ENCODE measurements at places on chromosomes 13 and 19.

DNA sequence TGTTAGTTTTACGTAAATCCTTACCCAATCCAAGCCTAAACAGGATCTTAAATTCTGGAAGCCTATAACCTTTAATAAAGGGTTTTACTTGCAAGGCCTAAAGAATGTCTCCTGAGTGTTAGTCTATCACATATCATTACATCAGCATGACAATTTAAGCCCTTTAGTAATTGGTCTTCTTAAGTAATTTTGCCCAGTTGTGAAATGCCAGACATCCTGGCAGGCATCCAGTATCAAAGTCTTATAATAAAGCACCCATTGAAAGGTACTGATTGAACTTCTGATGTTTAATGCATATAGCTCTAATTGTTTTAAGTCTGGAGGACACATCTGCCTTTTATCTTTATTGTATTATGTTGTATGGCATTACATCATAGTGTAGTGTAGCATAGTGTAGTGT lies 1078.9 kb downstream of the SLITRK1 start:
- no peak for DNase-seq

DNA sequence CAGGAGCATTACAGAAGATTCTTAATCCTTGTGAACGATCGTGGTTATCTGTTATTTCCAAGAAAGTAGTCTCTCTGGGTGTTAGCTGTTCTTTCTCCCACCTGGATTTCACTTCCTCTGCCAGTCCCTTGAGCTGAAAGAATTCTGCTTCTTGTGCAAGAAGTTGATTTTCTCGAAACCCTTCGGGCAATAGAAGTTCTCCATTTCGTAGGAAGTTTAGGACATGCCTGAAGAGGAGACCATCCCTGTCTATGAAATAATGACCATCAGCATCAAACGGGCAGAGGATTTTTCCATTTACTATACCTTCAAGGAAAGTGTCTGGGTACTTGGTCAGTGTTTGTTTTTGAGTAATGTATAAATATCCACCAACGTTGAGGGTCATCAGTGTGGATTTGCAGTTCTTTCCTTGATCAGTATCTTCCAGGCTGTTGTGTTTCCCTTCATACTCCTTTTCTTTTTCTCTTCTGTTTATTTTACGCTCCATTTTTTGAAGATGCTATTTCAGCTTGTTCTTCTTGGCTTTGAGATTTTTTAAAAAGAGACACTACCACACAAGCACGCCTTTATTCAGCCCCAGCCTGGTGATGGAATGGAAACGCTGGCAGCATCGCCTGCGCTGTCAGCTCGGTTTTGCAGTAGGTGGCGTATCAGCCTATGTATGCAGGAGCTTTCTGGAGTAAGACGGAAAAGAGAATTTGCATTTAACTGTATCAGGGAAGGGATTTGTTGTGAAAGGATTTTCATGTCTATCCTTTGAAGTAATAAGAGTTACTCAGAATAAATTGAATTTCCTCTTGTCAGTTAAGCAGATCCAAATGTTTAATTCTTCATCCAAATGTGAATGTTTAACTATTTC lies 6.5 kb downstream of the KCTD4 start:
- no peak for DNase-seq

DNA sequence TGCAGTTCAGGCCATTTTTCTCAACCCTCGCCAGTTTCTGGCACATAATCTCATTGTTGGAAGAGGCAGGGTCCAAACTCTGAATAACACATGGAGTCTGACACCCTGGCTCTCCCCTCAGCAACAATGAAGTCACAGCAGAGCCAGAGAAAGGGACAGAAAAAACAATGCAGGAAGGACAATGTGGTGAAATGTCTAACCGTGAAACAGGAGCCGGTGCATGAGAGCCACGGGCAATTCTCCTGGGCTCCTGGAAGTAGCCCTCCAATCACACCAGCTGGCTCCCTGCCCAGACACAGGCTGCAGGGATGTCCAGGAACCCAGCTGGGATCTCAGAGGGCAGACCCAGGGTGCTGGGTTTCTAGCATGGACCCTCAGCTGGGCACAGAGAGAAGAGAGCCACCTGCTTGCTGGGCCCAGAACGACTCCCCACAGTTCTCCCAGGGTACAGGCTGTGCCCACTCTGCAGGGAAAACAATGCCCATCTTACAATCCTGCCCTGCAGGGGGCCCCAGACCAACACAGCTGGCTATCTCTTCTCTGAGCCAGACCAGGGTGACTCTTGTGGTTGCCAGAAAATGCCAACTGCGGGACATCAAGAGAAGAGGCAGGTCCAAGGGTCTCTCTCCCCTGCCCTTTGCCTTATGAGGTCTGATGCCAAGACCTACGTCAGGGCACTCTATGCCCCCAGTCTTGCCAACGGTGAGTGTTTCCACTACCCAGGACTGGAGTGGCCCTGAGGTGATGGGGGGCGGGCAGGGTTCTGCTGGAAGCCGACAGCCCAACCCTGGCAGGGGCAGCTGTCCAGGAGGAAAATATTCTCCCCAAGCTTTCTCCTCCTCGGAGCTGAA lies 64.5 kb downstream of the CEBPG start:
- DNase-seq = no peak

- DNase-seq = no peak
Measured at GRCh38 chr19:10193790-10194499, 808 bp downstream of the DNMT1 start.

GRCh38 chr19:30695171-30695875 lies 323.1 kb downstream of the ZNF536 start:
- no peak for DNase-seq

GRCh38 chr13:52195401-52195837 lies 36.0 kb upstream of the NEK3 start:
- DNase-seq = no peak

DNA sequence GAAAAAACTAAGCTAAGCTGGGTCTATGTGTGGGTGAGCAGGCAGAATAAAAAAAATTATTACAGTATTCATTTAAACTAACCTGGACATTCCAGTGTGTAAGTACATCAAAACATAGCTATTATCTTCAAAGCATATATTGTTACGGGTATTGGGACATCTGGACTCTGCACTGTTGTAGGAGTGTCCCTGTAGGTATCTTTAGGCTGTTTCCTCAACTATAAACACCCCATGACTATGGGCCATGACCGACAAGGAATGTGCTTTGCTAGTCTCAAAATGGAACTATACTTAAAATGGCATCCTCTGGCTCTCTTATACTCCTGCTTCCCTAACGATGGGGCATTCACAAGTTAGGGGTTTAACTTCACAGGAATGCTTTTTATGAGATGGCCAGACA lies 3.4 kb downstream of the SCGB2B2 start:
- no peak for DNase-seq

DNA sequence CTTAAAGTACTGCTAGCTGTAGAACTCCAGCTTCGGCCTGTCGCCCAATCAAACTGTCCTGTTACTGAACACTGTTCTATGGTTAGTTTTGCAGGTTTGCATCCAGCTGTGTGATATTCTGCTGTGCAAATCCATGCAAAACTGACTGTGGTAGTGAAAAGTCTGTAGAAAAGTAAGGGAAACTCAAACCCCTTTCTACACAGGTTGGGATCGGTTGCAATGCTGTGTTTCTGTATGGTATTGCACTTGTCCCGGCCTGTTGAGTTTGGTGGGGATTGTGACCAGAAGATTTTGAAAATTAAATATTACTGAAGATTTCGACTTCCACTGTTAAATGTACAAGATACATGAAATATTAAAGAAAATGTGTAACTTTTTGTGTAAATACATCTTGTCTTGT lies 3.6 kb downstream of the MIR17HG start:
- DNase-seq = no peak

GRCh38 chr19:3959766-3960131 lies 11.2 kb downstream of the DAPK3 start:
- no peak for DNase-seq

DNA sequence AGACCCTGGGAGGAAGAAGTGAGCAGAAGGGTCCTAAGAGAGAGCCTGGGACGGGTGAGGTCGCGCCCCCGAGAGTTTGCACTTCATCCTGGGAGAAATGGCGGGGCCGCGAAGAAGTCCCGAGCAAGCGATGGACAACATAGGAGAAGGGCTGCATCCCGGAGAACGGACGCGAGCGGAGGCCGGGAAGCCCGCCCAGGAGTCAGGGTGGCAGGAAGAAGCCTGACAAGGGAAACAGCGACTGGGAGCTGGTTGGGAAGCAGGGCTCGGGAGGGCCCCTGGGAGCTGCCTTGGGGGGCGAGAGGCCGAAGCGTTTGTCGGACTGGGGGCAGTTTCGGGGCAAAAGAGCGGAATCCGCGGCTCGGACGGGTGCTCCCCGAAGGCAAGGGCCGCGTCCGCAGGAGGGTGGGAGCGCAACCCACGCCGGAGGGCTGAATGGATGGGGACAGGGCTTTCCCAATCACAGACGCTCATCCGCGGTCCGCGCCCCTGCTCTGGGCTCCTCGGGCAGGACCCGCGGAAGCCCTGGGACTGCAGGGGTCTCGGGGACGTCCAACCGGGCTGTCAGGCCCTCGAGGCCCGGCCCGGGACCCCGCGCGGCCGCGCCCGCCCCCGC lies 469 bp downstream of the ABHD17A start:
- no peak for DNase-seq

GRCh38 chr19:953445-954271 lies 27.8 kb downstream of the ARID3A start:
- no peak for DNase-seq

DNA sequence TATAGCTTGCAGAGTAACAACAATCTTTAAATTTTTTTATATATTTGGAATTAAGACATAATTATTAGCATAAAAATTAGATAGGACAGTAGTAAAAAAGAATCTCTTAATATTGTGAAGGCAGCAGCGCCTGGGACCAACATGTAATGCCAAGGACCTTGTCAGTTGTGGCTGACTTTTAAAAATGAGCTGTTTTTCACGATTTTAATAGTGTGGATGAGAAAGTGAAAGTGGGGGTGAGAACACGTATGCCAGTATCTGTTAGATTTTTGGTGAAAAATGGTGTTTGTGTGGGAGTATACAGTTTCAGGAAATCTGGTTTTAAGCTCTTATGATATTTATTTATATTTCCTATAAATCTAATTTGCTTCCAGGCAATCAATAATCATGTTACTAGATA lies 125.2 kb downstream of the LMO7 start:
- DNase-seq = no peak

DNA sequence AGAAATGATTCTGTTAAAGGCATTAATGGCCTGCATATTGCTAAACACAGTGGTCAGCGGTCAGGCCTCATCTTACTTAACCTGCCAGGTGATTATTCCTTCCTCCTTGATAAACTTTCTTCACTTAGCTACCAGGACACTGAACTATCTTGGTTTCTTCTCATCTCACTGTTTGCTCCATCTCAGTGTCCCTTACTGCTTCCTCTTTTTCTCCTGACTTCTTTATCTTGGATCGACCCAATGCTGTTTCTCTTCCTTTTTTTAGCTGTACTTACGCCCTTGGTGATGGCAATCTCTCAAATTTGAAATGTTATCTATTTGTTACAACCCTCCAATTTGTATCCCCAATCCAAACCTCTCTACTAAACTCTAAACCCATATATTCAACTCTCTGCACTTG lies 7.8 kb upstream of the CLC start:
- DNase-seq = no peak

DNA sequence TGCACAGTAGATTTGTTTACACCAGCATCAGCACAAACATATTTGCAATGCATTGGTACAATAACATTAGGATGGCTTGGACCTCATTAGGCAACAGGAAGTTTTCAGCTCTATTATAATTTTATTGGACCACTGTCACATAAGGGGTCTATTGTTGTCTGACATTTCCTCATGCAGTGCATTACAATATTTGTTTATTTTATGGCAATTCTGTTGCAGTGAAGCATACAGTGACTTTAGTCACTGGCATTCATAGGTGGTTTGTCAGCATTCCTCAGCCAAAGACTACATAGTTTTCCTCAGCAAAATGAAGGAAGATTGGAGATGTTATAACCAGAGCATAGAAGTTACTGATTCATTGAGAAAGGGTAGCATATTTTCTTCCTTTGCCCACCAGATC lies 1732.9 kb downstream of the PCDH9 start:
- DNase-seq = no peak

- DNase-seq = no peak
Measured at GRCh38 chr19:3251229-3251628, 26.8 kb downstream of the CELF5 start.

- no peak for DNase-seq
Measured at GRCh38 chr13:46962281-46962941, 65.6 kb upstream of the HTR2A start.

DNA sequence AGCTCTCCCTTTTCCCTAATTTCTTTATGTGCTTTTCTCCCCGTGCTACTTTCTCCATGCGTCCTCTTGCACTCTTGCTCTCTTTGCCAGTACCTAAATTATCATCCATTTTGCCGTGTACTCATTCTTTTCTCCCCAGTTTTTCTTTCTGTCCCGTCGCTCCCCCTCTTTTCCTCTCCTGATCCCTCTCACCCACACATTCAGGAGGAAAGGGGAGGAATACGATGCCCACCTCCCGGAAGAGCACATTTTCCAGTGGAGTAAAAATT lies 821 bp downstream of the ZNF616 start:
- no peak for DNase-seq

GRCh38 chr19:38191747-38192146 lies 32.3 kb downstream of the DPF1 start:
- no peak for DNase-seq

DNA sequence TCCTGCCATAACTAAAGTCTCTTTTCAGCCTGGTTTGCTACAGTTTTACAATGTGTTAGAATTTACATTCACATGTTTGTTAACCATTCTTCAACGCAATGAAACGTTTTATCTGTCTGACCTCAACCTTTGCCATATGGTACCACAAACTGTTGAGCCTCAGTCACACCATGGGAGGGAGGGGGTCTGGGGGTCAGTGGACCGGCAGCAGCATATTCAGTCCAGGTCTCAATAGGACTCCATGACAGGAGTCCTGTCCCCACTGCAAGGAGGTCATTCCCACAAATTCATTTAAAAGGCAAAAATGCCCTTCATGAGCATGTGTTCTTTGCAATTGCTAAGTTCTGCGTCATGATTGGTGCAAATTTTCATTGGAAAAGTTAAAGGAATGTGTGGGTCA lies 66.6 kb upstream of the OLFM4 start:
- DNase-seq = no peak

- no peak for DNase-seq
Measured at GRCh38 chr13:98664047-98664446, 87.1 kb upstream of the STK24 start.

GRCh38 chr13:41811588-41812021 lies 149.3 kb downstream of the VWA8 start:
- no peak for DNase-seq

- DNase-seq = no peak
Measured at GRCh38 chr19:3942790-3943409, 10.0 kb downstream of the NMRK2 start.

- DNase-seq = no peak
Measured at GRCh38 chr19:3389876-3390371, 23.5 kb downstream of the NFIC start.
